LoVo (cell line): ENCODE measurements at places on chromosomes 4 and X.

DNA sequence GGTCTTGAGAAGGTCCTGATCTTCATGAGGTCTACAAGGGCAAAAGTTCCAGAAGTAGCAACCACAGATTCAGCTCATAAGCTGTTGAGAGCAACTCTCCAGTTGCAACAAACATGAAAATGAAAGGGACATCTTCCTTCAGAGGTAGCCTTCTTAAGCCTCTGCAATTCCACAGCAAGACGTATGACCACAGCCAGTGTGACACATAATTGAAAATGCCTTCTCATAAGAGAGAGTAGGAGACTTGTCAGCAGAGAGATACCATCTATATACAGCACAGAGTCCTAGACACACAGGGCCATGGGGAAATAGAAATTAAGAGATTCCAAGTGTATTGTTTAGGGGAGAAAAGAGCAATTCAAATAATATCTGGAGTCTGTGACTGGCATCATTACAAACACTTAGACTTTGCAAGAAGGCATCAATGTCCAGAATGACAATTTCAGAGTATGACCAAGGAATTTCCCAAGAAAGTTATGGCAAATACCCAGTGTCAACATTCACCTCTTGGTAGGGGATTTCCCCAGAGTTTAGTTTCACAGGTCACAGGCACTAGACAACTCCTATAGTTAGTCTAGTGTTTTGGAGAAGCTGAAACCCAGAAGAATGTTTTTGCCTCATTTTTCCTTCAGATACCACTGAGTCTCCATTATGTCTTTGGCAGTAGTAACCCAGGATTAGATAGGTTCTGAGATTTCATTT lies 340.3 kb downstream of the ZNF674 start:
- DNase-seq = no peak

GRCh38 chr4:169418846-169419245 lies 148.1 kb upstream of the SH3RF1 start:
- DNase-seq = no peak

DNA sequence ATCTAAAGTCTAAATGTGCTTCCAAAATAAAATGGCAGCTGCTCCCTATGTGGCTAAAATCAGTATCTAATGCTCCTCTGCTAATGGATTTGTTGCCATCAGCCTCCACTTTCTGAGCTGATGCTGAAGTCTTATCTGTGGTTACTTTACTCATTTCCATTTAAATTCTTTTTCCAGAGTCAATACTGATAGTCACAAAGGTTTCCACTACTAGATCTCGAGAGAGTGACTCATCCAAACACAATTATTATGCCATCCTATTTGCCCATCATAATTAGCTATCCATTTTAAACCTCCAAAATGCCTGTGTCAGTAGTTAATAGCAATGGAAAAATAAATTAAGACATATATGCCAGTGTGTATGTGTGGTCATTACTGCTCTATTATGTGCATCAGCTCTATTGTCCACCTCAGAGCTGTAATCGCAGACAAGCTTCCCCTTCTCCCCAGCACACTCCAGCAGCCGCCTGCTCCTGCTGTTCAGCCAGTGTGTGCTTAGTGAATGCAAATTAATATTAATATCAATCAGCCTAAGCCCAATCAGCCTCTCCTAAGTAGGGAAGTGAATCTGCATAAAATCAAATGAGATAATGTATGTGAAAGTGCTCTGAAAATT lies 199.8 kb upstream of the ZIC3 start:
- no peak for DNase-seq

DNA sequence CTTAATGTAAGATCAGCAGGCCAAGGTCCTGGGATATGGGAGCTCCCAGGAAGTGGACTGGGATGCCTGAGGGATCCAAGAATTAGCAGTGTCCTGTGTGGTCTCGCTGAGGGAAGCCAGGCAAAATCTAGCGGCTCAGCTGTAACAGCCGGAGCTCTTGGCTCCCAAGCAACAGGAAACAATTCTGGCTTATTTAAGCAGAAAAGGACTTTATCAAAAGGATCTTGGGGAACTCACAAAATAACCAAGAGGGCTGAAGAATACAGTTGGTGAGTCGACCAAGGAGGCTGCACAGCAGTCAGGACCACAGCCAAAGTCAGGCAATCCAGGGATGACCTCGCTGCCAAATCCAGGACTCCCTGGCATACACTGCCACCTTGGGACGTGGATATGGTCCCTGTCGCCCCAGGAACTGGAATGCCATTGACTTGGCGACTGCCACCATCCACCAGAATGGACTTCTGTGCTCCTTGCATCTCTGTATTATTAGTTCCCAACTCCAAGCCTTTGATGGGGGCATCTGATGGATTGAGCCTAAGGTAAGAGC lies 165.3 kb upstream of the BCOR start:
- no peak for DNase-seq

- no peak for DNase-seq
Measured at GRCh38 chr4:385934-386707, 48.5 kb downstream of the ZNF141 start.

DNA sequence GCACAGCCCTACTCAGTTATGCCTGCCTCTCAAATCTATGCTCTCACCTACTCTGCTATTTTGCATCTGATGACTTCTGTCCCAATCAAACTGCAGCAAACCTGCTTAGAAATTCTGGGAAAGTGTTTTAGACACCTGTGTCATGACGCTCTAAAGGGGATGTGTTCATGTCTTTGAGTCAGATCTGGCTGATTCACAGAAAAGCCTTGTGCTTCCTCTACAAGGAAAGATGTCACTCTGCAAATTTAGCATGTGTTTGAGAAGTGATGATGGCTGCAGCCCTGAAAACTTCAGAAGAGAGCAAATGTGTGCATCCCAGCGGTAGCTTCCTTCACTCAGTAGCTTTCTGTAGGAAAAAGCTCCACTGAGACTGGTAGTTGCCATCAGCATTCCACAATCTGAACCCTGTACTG lies 235.4 kb downstream of the MGST2 start:
- DNase-seq = no peak

GRCh38 chrX:40097504-40098263 lies at the start of gene BCOR:
TSS of gene BCOR (minus strand) at chrX:40097958. CDS start at chrX:40077929, 20,029 bp downstream.
- peak; percentile 75 for DNase-seq

DNA sequence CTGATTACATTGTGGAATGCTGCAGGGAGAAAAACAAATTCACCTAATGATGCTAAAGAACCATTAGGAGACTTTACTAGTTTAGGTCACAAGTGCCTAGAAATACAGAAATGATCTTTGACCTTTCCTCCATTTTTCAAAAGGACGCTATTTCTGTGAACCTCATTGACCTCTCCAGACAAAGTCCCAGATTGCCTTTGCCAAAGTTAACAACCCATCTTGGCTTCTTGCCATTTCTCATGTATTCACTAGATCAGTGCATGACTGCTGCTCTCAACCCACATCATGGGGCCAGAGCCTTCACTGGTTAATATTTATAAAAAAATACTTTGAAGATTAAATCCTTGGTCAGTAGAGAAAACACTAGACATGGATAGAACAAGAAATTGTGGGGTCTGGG lies 19.9 kb upstream of the AR start:
- no peak for DNase-seq

- DNase-seq = no peak
Measured at GRCh38 chr4:32147446-32148085, 1427.4 kb downstream of the PCDH7 start.

- DNase-seq = no peak
Measured at GRCh38 chr4:71944956-71945355, 86.8 kb upstream of the NPFFR2 start.

DNA sequence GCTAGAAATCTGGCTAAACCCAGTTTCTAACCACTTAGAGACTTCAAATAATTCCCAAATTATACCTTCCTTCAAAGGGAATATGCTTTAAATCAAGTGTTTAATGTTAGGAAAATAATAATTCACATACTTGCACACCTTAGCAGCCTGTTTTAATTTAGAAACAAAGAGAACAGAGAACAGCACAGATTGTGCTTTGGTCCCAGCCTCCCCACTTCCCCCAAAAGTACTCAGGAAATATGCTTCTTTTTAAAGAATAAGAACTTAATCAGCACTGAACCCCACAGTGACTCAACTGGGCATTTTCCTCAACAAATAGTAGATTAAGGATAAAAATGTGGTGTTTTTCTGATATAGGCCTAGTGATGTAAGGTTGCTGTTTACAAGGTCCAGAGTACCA lies 295.8 kb downstream of the GBA3 start:
- DNase-seq = no peak

- DNase-seq = no peak
Measured at GRCh38 chr4:37244583-37245390, at the start of gene NWD2. TSS of gene NWD2 (plus strand) at chr4:37244743. CDS start at chr4:37245068, 325 bp downstream.

DNA sequence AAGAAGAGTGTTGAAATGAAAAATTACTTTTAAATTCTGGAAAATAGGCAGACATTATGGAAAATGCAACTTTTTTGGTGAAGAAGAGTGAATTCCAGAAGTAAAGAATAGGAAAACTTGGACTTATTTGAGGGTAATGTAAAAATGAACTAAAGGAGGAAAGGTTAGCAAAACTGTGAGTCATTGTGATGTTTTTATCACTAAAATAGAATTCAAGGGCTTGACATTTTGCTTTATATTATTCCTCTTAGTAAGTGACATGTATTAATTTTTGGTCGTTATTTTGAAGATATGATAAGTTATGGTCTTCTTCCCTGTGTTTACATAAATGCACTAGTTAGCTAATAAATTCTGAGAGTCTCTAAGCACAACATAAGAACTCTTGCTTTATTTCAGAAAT lies 390.9 kb downstream of the FAT4 start:
- DNase-seq = no peak

- DNase-seq = no peak
Measured at GRCh38 chr4:38601244-38601915, 62.6 kb upstream of the KLF3 start.

GRCh38 chrX:4710618-4711433 lies 997.4 kb upstream of the PRKX start:
- peak; percentile 43 for DNase-seq

- DNase-seq = no peak
Measured at GRCh38 chr4:80043541-80043940, 29.5 kb downstream of the ANTXR2 start.

DNA sequence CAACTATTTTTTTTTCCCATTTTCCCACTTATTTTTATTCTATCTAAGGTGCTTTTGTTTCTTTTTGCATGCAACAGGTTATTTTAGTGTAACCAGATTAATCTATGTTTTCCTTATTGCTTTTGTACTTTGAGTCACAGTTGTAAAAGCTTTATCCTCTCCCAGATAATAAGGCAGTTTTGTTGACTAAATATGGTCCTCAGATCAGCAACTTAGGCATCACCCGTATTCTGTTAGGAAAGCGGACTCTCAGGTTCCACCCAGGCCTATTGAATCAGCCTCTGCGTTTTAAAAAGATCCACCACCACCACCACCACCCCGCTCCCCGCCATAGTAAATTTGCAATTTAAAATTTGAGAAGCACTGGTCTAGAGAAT lies 58.6 kb upstream of the USP9X start:
- DNase-seq = no peak

- no peak for DNase-seq
Measured at GRCh38 chr4:93835929-93836328, 7.4 kb downstream of the ATOH1 start.

DNA sequence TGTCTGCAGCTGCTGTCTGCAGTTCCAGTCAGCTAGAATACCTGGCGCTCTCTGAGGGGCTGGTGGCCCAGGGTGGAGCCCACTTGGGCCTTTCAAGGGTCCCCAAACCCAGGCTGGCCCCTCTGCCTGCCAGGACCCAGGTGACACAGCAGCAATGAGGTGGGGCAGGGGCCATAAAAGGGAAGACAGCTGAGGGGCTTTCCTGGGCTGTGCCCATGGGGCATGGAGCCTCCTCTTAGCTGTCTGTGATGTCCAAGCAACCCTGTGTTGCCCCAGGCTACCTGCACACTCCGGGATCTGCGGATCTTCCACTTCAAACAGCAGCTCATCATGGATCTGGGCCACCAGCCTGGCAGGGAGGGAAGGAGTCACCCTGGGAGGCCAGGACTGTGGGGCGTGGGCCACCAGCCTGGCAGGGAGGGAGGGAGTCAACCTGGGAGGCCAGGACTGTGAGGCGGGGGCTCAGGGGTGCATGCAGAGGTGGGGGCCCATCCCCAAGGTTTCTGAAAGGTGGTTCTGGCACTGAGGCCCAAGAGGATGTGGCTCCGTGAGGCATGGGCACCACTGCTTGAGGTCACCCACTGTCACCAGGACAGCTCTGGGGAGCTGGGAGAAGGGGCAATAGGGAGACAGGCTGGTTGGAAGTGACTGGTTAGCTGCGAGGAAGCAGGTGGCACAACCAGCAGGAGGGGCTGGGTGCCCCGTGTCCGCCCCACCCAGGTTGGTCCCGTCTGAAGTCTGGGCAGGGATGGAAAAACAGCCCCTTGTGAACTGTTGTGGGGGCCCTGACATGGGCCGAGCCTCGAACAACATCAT lies 16.3 kb downstream of the NAT8L start:
- no peak for DNase-seq

DNA sequence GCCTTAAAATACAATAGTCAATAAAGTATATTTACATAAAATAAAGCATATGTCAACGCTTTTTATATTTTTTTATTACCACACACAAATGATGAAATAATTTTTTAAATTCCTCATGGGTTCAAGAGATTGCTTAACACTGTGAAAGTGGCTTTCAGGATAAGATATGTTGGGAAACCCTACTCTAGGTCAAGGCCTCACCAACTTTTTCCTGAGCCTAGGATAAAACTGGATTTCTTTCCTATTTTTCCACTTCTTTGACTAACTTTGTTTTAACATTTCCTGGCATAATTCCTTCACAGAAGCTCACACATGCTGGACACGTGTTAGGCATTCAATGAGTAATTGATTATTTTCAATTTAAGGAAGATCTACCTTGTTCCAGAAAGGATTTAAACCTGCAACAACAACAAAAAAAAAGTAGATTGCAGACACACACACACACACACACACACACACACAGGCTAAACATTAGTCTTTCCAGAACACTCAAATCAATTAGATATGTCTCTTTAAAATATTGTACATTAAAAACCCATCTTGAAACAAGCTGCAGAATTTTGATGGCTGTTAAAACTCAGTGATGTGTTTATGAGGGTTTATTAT lies 9.1 kb downstream of the KLB start:
- DNase-seq = no peak

GRCh38 chrX:28848707-28849106 lies 261.5 kb downstream of the IL1RAPL1 start:
- DNase-seq = no peak

GRCh38 chrX:94977562-94977961 lies 1303.6 kb downstream of the FAM133A start:
- no peak for DNase-seq

DNA sequence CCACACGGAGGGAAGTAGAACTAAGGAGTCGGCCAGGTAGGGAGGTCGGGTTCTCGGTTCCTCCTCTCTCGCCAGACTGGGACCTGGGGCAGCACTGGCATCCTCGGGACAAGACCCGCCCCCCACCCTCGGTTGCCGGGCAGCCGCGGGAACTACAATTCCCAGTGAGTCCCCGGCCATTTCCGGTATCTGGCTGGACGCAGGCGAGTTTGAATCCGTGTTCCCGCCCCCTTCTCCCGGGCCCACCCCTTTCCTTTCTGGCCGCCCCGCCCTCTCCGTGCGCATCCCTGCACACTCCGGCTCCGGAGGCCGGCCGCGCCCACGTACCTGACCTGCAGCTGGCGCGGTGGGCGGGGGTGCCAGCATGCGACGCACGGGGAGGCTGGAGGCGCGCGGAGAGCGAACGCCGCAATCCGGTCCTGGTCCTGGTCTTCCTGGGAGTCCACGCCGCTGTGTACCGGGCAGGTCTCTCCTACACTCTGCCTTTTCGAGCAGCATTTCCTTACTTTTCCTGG lies 10.2 kb upstream of the DLG3 start:
- DNase-seq = peak; percentile 84

GRCh38 chrX:39888730-39889129 lies 209.0 kb downstream of the BCOR start:
- no peak for DNase-seq

GRCh38 chrX:55357236-55357635 lies 92.5 kb upstream of the PAGE3 start:
- DNase-seq = no peak
